ENCODE measurements at places on chromosomes 16 and 17.
A peak's percentile ranks its signal among the peaks of the same experiment; 100 is the strongest.

- no peak for DNase-seq
- no peaks in the 10 kb centered on the region for H3K36me3 ChIP-seq
- H3K27me3 ChIP-seq, result no peaks in the 10 kb centered on the region
Observed at GRCh38 chr16:82481455-82481854, 145.3 kb upstream of the CDH13 start.

- no peak overlapping the region for H3K4me3 ChIP-seq
- no peak for DNase-seq
- no peaks in the 10 kb centered on the region for H3K27me3 ChIP-seq
- H3K27ac ChIP-seq, result no peak overlapping the region
- H3K4me1 ChIP-seq, result no peaks in the 10 kb centered on the region
Observed at GRCh38 chr16:48295488-48296281, 48.3 kb upstream of the ABCC11 start.

GRCh38 chr16:71540-72401 lies 660 bp downstream of the RHBDF1 start:
- H3K36me3 ChIP-seq, result no peaks in the 10 kb centered on the region
- peaks cover 9% of the 10 kb centered on the region for H3K4me1 ChIP-seq
- H3K27ac ChIP-seq, result no peak overlapping the region
- no peak overlapping the region for H3K4me3 ChIP-seq
- no peak for DNase-seq

DNA sequence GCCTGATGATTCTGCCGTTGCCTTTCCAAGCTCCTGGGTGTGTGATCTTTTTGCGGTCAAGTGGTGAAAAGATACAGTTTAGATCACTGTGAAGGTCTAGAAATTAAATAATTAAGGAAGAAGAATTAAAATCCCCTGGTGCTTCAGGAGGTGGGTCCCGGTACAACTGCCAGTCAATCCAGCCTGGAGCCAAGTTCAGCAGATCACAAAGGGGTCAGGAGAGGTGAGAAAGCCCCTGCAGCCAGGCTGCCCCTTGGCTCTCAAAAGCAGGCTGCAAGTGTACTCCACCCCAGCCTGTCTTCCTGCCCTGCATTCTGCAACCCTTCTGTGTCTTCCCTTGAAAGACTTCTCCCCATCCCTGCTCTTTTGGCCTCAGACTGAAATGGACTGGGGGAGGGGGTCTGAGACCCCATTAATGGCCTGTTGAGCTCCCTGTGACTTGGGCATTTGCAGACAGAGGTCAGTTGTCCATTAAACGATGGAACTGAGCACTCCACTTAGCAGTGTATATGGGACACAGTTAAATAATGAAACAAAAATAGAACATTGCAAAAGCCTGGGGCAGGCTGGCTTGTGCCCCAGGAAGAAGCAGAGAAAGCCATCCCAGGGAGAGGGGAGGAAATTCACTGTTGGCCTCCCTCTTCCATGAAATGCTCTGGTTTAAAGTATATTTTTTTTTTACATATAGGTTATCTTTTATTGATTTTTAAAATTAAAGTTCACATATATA lies 15.1 kb downstream of the CACNG5 start:
- H3K27ac ChIP-seq, result no peak overlapping the region
- H3K4me1 ChIP-seq, result no peaks in the 10 kb centered on the region
- no peaks in the 10 kb centered on the region for H3K27me3 ChIP-seq
- no peak overlapping the region for H3K4me3 ChIP-seq
- no peak for DNase-seq
- H3K36me3 ChIP-seq, result no peaks in the 10 kb centered on the region

GRCh38 chr17:15398736-15399331 lies 57.4 kb upstream of the TEKT3 start:
- H3K4me1 ChIP-seq, result no peaks in the 10 kb centered on the region
- no peak overlapping the region for H3K4me3 ChIP-seq
- DNase-seq, result no peak
- H3K36me3 ChIP-seq, result no peaks in the 10 kb centered on the region

- no peaks in the 10 kb centered on the region for H3K36me3 ChIP-seq
- H3K4me3 ChIP-seq, result no peak overlapping the region
- H3K4me1 ChIP-seq, result no peaks in the 10 kb centered on the region
- DNase-seq, result no peak
- H3K27ac ChIP-seq, result no peak overlapping the region
- H3K27me3 ChIP-seq, result no peaks in the 10 kb centered on the region
Observed at GRCh38 chr17:21119919-21120249, 6.9 kb upstream of the DHRS7B start.

DNA sequence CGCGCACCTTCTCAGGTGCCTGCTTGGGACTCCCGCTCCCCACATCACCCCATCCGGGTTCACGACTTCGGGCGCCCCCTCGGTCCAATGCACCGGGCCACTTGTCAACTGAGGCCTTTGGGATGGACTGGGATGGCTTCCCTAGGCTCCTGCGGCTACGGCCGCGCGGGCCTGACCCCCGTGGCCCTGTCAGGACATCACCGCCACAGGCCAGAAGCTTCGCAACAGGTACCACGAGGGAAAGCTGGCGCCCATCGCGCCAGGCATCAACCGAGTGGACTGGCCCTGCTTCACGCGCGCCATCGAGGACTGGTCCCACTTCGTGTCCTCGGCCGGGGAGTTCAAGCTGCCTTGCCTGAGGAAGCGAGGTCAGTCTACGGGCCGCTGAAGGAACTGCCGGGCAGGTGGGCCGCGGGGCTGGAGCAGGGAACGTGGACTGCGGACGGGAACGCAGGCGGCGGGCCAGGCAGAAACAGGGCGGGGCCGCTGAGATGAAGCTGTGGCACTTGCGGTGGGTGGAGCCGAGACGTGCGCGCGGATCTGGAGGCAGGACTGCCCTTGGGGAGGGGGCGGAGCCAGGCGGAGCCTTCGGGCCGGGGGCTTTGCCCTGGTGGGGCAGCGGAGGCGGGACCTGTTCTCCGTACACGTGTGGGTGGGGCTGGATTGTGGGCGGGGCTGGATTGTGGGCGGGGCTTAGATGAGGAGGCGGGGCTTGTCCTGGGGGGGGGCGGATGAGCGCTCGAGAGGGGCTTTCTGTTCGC lies 13.7 kb upstream of the CNGB1 start:
- no peak overlapping the region for H3K27ac ChIP-seq
- peak overlapping the region; percentile 39 for H3K4me3 ChIP-seq
- H3K36me3 ChIP-seq, result no peaks in the 10 kb centered on the region
- no peaks in the 10 kb centered on the region for H3K27me3 ChIP-seq

DNA sequence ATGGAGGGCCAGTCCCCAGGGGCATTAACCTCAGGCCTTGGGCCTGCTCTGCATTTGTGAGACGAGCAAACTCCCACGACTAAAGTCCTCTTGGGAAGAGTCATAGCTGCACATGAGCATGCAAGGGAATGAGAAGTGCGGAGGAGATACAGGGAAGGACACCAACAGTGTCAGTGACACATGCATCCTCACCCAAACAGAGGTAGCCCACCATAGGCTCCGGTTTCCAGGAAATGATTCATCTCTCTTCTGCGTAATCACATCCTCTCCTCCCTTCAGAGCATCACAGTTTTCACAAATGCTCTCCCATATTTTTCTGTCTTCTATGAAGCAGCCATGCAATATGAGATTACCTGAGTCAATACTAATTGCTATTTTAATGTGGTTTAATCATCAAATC lies 725.7 kb upstream of the GOT2 start:
- no peaks in the 10 kb centered on the region for H3K27me3 ChIP-seq
- no peak overlapping the region for H3K4me3 ChIP-seq
- no peak overlapping the region for H3K27ac ChIP-seq

DNA sequence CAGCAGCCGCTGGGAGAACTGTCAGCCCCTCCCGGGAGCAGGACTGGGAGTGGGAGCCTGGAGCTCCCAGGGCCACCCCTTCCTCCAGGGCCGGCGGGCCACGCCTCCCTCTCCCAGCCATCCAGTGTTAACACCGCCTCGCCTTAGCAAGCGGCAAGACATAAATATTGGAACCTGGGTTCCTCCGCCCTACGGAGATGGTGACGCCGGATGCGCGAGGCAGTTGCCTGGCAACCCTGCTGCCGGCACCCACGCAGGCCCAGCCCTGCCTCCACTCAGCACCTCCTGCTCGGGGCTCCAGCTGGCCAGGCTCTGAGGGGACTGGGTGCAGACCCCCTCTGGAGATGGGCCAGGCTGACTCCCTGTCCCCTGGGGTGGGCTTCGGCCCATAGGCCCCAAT lies 27.4 kb upstream of the CACNA1H start:
- no peaks in the 10 kb centered on the region for H3K36me3 ChIP-seq
- H3K27ac ChIP-seq, result no peak overlapping the region
- no peak overlapping the region for H3K4me3 ChIP-seq
- DNase-seq, result no peak
- no peaks in the 10 kb centered on the region for H3K27me3 ChIP-seq
- no peaks in the 10 kb centered on the region for H3K4me1 ChIP-seq

- no peak overlapping the region for H3K4me3 ChIP-seq
- no peak for DNase-seq
- no peaks in the 10 kb centered on the region for H3K27me3 ChIP-seq
- H3K4me1 ChIP-seq, result 0 out of 2 replicates have a peak, but pooled peaks cover 4% of the 10 kb centered on the region
- no peaks in the 10 kb centered on the region for H3K36me3 ChIP-seq
Observed at GRCh38 chr17:29571883-29572681, 3.6 kb downstream of the TP53I13 start.

- peak overlapping the region; percentile 54 for H3K27ac ChIP-seq
- peak overlapping the region; percentile 44 for H3K4me3 ChIP-seq
- H3K36me3 ChIP-seq, result peaks cover 31% of the 10 kb centered on the region
- peak; percentile 78 for DNase-seq
- no peaks in the 10 kb centered on the region for H3K27me3 ChIP-seq
Observed at GRCh38 chr17:8226536-8227237, 16.3 kb upstream of the AURKB start.

- H3K27me3 ChIP-seq, result no peaks in the 10 kb centered on the region
- DNase-seq, result no peak
- H3K4me3 ChIP-seq, result no peak overlapping the region
- peaks cover 9% of the 10 kb centered on the region for H3K4me1 ChIP-seq
- H3K36me3 ChIP-seq, result no peaks in the 10 kb centered on the region
Observed at GRCh38 chr17:50051082-50051576, 4.8 kb upstream of the ITGA3 start.

GRCh38 chr17:82110298-82110697 lies 12.3 kb upstream of the FASN start:
- H3K27ac ChIP-seq, result no peak overlapping the region
- no peak for DNase-seq

DNA sequence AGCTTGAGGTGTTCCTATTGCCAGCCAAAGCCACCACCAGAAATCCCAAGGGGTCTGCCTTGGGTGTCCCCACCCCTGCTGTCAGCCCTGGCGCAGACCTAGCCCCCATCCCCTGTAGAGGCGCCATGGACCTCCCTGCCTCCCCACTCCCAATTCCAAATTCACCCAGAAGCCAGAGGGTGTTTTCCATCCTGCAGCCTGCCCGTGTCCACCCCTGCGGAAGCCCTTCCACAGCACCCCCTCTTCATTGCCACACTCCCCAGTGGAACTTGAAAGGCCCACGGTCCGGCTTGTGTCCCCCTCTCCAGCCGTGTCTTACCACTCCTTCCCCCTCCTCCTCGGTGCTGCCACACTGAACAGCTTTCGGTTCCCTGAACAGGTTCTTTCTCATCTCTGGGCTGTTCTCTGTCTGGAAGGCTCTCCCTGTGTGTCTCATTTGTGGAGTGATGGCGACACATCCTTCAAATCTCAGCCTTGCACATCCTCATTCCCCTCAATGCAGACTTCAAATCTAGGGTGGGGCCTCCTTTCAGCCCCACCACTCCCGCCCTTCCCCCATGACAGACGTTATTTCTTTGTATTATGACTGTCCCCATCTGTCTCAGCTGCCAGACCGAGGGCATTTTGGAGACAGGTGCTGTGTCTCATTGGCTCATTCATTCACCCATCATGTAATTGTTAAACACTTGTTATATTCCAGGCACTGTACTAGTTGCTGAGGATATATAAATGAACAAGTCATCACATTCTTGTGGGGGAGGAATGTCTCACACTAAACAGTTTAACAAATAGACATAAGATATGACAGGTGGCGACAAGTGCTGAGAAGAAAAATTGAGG lies 36.3 kb downstream of the ADGRG5 start:
- DNase-seq, result no peak
- no peaks in the 10 kb centered on the region for H3K4me1 ChIP-seq
- H3K27ac ChIP-seq, result no peak overlapping the region
- H3K27me3 ChIP-seq, result no peaks in the 10 kb centered on the region

DNA sequence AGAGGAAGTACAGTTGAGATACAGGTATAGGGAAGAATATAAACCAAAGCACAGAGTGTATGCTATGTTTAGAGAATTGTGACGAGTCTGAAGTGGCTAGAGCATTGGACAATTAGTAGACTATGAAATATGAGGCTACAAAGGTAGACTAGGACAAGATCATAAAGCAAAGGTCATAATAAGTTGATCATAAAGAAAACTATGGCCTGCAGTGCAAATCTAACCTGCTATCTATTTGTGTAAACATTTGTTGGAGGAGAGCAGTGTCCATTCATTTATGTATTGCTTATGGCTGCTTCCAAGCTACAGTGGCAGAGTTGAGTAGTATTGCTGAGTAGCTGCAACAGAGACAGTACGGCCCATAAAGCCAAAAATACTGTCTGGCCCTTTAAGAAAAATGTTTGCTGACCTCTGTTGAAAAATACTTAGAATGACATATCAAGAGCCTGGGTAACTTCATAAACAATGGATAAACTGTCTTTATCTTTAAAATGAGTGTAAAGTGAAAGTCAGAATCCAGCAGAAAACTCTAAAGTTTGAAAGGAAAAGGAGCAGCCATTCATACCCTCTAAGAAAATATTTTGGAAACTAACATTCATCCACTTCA lies 14.5 kb upstream of the OR1E2 start:
- no peak overlapping the region for H3K4me3 ChIP-seq
- H3K27me3 ChIP-seq, result no peaks in the 10 kb centered on the region
- no peaks in the 10 kb centered on the region for H3K4me1 ChIP-seq
- DNase-seq, result no peak
- H3K27ac ChIP-seq, result no peak overlapping the region
- H3K36me3 ChIP-seq, result no peaks in the 10 kb centered on the region

DNA sequence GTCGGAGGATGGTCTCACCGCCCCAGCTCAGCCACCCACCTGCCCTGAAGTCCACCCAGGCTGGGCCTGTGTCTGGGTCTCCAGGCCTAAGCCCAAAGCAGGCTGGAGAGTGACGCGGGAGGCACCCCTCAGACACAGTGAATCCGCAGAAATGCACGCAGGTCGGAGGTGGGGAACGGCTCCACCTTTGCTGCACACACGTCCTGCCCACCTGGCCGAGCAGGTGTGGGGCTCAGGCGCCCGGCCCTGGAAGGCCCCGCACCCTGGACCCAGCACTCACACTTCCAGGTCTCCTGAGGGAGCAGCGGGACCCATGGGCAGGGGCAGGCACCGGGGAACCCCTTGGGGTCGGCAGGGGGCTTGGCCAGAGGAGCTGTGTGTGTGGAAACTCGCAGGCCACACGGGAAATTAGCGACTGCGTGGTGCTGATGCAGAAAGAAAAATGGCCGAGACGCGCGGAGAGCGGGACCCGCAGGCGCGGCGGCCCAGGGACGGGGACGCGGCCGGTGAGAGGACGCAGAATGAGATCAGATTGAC lies 10.7 kb downstream of the CYBC1 start:
- H3K27ac ChIP-seq, result no peak overlapping the region
- peaks cover 16% of the 10 kb centered on the region for H3K4me1 ChIP-seq
- H3K4me3 ChIP-seq, result no peak overlapping the region
- H3K27me3 ChIP-seq, result no peaks in the 10 kb centered on the region
